ENCODE measurements at places on chromosomes 7 and 10.

DNA sequence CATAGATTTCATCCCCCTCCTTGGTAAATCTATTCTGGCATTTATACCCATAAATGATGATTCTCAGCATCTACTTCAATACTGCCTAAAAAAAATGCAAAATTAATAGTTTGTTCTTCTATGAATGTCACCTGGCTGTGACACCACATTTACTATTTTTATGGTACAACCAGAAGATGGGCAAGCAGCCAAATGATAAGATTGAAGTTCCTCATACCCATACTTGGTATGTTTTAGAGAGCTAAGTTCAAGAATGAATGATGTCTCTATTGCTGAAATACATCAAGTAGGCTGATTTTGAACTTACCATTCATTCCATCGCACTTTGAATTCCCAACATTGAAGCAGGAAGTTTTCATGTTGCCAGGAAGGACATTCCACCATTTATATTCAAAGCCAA, 134.2 kb downstream of the ELAPOR2 start:
- DNase-seq, result no peak

- DNase-seq, result no peak
Observed at GRCh38 chr7:112779667-112780066, 10.5 kb downstream of the TMEM168 start.

- no peak for DNase-seq
Observed at GRCh38 chr10:21895932-21896331, 107.6 kb downstream of the DNAJC1 start.

DNA sequence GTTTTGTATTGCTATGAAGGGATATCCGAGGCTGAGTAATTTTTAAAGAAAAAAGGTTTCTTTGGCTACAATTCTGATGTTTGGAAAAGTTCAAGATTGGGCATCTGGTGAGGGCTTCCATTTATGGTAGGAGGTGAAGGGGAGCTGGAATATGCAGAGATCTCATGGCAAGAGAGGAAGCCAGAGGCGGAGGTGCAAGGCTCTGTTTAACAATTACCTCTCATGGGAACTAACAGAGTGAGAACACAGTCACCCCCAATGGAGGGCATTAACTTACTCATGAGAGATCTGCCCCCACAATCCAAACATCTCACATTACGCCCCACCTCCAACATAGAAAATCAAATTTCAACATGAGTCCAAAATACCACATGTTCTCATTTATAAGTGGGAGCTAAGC, 62.0 kb downstream of the AKR1D1 start:
- DNase-seq, result no peak

DNA sequence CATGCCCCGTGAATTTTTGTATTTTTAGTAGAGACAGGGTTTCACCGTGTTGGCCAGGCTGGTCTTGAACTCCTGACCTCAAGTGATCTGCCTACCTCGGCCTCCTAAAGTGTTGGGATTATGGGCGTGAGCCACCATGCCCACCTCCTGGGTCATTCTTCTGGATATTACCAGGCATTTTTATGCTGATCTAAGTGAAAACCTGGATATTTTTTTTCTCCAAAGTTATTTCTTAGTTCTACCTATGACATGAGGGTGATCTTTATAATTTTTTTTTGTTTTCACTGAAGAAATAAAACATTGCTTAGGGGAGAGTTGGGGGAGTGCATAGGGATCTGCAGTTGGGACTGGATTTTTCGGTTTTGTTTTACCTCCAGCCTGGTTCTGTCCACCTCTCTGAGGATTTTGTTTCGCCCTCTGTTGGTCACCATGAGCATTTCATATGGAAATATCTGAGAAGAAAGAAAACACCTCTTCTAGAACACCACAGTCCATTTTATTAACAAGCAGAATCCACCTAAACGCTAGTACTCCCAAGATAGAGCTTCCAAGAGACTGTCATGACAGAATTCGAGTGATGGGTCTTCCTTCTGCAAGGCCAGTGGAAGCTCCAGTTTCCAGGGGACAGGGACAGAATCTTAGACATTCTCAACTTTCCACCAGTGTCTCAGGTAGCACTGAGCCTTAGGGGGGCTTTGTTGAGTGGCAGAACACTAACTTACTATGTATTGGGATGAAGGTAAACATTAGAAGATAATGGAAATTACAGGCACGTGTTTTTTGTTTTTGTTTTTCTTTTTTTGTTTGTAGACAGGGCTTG, 33.4 kb upstream of the AFAP1L2 start:
- no peak for DNase-seq

DNA sequence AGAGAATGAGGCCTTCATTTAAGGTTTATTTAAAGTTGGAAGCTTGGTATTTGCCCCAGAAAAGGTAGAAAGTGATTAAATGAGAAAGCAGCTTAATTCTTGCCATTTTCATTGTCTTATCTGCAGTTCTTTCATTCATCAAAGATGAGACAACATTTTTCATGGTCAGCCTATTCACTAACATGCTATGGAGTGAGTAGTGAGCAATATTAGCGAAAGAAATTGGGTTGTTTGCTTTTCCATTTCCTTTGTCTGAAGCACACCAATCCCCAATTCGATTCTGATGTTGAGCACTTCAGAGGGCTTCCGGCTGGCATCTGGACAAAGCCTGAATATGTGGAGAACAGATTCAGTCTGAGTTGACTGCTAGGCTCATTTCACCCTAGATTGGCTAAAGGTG, 317.2 kb downstream of the BBS9 start:
- DNase-seq, result no peak

DNA sequence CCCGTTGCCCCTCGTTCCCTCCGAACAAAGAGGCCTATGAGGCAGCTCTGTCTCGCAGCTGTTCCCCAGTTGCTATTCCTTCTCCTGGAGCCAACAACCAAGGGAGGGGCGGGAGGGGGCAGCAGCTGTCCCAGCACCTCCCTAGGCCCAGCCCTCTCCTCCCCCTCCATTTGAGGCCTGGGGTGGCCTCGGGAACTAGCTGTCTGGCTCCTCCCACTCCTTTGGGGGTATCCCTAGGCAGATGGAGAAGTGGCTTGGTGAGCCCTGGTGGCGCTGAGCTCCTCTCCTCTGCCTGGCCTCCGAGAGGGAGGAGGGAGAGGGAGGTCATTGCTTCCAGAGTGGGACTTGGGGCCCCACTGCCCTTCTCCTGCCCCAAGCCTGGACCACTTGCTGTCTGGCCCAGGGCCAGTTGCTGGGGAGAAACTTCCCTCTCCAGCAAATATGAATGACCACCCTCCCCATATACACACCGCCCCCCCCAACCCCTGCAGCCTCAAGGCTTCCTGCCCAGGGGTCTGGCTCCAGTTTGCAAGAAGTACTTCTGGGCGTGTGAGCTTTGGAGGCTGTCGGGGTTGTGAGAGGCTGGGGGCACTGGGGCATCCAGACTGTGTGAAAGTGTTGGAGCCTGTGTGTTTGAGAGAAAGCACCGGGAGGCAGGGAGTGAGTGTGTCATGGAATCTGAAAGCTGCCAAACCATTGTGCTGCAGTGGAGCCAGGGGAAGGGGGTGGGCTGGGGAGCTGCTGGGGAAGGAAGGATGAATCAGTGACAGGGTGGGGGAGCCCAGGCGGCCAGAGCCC, 3.1 kb downstream of the FLNC start:
- DNase-seq, result no peak

- no peak for DNase-seq
Observed at GRCh38 chr10:78980354-78980753, 88.4 kb upstream of the ZMIZ1 start.

DNA sequence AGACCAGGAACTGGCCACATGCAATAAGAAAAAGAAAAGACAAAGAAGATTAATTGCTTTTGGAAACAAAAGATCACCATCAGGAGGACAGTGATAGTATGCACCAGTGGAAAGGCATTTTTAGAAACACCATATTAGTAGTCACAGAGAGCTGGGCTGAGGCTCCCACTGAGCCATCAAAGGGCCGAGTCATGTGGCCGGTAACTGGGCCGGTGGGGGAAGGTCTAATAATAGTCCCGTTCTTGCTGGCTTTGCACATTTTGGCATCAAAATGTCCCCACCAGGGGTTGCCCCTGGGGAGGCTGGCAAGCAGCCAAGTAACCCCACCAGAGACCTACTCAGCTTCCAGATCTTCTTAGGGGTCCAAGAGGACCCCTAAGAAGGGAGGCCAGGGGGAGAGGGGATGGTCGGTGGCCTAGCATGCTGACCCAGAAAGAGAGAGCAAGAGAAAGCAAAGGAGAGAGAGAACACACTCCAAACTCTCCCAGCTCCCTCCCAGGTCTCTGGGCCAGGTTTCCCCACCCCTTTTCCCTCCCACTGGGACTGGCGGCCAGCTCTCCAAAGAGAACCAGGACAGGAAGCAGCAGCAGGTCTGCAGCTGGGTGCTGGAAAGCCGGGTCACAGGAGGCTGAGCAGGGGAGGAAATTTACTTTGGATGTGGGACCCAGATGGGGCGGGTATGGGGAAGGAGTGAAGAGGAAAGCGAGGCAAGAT, 70.2 kb upstream of the FGFR2 start:
- DNase-seq, result no peak

DNA sequence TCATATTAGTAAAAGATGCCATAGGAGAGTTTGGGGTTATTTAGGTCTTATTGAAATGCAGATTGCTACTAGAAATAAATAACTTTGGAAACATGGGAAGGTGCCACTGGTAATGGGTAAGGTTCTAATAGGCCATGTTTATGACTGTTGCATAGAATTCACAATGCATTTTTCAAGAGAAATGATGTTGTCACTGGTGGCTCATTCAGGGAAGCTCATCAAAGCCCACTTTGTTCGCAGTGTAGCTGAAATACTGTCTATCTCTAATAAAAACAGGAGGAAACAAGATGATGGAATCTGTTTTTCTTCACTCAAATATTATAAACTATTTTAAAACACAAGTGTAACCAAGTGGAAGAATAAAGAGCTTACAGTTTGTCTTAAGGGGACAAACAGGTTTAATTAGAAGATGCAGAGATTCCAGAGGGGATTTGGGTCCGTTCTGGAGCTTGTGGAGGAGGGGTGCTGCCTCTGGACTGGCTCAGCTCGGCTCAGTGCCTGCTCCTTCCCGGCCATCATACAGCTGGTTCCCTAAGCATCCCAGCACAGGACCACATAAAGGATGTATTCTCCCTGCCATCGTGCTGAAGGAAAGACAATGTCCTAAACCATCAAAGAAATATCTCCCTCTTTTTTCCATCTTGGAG, 20.4 kb downstream of the OPALIN start:
- DNase-seq, result peak; percentile 2

DNA sequence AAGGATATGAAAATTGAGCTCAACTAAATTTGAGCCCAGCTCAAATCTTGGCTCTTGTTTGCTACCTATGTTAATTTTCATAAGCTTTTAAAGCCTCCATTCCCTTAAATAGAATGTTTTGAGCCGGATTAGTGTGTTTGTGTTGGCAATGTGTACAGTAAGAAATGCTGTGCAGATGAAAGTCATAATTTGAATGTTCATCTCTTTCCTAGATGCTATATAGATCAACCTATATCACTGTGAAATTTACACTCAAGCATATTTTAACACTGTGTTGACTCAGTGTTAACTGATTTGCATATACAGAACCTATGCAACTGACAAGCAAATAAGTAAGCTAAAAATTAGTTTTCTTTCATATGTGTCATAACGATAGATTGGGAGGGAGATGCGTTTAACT, 272.5 kb downstream of the TFEC start:
- peak; percentile 22 for DNase-seq

DNA sequence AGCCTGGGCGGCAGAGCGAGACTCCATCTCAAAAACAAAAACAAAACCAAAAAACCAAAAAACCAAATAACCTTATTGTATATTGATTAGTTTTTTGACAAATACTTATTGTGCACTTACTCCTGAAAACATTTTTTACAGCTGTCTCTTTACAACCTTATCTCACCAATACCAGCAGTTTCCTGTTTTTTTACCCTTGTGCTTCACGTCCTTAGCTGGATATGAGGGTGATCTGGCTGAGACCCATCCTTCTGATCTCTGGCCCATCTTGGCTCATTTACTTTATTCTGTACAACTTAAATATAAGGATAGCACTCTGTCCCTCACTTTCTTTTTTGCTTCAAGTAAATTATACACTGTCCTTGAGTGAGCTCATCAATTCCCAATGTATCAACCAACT, 104.6 kb upstream of the DNAJB12 start:
- no peak for DNase-seq

GRCh38 chr10:59303018-59303417, 59.3 kb downstream of the FAM13C start:
- DNase-seq, result no peak

GRCh38 chr7:66050990-66051448, 24.6 kb upstream of the ASL start:
- peak; percentile 85 for DNase-seq

GRCh38 chr7:11252705-11253272, 279.1 kb downstream of the PHF14 start:
- DNase-seq, result no peak

DNA sequence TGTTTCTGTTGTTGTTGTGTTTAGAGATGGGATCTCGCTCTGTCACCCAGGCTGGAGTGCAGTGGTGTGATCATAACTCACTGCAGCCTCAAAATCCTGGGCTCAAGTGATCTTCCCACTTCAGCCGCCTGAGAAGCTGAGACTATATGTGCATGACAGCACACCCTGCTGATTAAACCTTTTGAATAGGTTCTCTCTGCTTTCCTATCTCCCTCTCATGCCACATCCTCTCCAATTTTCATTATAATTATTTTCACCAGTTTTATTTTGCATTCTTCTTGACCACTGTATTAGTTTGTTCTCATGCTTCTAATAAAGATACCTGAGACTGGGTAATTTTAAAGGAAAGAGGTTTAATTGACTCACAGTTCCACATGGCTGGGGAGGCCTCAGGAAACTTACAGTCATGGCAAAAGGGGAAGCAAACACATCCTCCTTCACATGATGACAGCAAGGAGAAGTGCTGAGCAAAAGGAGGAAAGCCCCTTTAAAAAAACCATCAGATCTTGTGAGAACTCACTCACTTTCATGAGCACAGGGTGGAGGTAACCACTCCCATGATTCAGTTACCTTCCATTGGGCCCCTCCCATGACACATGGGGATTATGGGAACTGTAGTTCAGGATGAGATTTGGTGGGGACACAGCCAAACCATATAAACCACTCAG, 12.9 kb downstream of the AGK start:
- DNase-seq, result no peak

- DNase-seq, result no peak
Observed at GRCh38 chr10:61398366-61399129, 54.6 kb downstream of the TMEM26 start.

DNA sequence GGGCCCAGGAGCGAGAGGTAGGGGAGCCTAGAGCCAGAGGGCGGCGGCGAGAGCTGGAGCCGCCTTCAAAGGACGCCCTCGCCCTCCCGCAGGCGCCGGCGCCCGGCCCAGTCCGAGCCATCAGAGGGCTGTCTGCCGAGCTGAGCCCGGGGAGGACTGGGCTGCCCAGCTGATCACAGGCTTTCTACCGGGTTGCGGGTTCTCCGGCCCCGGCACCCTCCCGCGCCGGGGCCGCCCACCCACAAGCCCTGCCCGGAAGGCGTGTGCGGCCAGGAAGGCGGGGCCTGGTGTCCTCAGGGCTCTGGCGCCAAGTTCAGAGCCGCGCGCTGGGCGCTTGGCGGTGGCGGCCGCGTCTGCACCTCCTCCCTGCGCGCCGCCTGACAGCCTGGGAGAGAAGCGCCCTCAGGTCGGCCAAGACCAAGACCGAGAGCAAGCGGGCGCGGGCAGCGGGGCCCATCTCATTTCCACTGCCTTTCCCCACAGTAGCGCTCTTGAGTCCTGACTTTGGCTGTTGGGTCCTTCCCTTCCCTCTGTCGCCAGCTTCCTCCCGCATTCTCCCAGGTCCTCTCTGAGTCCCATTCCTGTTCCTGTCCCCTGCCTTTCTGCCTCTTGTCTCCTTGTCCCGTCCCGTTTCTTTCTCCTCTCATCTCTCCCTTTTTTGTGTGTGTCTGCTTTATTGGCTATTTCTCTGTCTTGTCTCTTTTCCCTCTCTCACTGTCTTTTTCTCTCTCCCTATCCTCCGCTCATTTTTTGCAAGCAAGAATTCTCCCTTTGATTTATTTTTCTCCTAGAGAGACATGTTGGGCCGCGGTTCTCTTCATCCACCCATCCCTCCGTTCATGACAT, 60.6 kb upstream of the MSMB start:
- no peak for DNase-seq

Measured in retinal pigment epithelial cell (primary cell).